Right cardiac atrium (tissue), 5 donors: ENCODE measurements at places on chromosomes 5 and 9. TPM values are rescaled to one million over a fixed set of nuclear protein-coding genes. Genes with fewer than 3 reads are reported as not detected.

JAKMIP2 gene
- total RNA-seq = 0.66 TPM

ARPC5L gene
- total RNA-seq = 37.7 TPM

SKP1 gene
- 505 TPM for total RNA-seq

GTF3C4 gene
- 9.7 TPM for total RNA-seq

PCDHA7 gene
- not detected for total RNA-seq

PCDHA1 gene
- total RNA-seq = not detected

TMC1 gene
- not detected for total RNA-seq

GPX8 gene
- total RNA-seq = 22.0 TPM

GBA2 gene
- 93.8 TPM for total RNA-seq

DOCK8 gene
- 7.8 TPM for total RNA-seq

KIF20A gene
- total RNA-seq = 0.71 TPM

NEUROG1 gene
- not detected for total RNA-seq
